ENCODE measurements at places on chromosomes 13 and 19.

DNA sequence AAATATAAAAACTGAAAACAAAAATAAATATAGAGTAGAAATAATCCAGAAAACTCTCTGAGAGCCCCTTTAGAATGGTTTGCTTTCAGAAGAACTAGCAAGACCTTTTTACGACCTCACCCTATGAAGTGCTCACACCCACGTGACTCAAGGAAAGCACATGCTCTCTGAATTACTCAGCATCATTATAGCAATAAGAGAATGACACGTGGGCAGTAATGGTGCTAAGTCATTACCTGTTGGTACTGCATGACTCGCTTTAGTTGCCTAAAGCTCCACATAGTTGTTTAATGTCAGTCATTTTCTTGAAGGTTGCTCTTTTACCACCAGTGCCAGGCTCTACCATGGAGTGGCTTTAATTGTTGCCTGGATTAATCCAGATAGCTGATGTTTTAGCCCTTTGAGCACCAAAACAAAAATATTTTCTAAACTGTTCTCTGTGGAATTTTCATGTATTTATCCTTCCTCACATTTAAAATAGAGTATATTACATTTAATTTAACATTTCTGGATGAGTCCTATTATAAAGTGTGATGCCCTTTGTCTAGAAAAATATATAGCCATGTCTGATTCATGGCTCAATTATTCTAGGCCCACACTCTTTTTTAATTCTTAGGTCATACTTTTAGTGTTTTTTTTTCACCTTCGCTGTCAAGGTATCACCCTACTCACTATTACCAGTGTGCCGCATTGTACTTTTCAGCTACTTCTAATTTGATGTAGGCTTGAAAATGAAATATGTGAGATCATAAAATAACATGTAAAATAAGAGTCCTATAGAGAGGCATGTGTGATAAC lies 56.8 kb downstream of the THSD1 start:
- no peak for DNase-seq

DNA sequence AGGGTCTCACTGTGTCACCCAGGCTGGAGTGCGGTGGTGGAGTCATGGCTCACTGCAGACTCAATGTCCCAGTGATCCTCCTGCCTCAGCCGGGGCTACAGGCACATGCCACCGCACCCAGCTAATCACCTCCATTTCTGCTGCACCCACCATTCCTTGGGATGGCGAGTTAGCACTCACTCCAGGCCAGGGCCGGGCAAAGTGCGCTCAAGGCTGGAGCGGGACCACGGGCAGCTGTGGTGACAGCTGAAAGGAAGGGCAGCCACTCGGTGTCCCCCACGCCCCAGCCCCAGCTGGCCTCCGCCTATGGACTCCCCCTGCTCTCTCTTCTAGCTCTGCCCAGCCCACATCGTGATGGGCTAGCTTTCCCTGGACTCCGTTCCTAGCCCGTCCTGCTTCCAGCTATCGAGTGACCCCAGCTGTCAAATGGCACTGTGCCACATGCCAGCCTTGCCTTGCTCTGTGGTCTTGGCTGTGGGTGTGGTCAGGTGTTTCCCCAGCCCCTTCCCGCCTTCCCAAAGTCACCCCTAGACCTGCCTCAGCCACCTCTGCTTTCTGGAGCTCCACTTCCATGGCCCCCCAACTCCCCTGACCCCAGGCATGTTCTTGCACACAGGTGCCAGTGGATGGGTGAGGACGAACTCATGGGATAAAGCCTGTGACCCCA lies 4.1 kb downstream of the MICOS13 start:
- no peak for DNase-seq

DNA sequence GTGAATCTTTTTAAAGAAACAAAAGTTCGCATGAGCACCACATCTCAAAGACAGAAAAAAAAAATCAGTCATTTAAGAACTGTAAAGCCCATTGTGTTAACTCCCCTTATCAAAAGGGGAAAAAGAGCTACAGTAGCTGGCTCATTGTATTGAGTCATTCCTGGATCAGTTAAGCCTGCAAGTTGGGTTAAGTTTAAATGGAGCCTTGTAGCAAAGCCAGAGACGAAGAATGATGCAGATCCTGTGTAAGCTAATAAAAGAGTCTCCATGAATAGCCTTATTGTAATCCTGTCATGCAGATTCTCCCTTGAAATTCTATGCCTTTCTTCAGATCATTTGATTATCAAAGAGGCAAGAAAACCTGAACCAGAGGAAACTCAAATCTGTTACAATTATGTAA lies 83.8 kb downstream of the CRYL1 start:
- DNase-seq = no peak

GRCh38 chr13:67355812-67356476 lies 125.8 kb upstream of the PCDH9 start:
- no peak for DNase-seq
